ENCODE measurements at places on chromosomes 1 and 21.

DNA sequence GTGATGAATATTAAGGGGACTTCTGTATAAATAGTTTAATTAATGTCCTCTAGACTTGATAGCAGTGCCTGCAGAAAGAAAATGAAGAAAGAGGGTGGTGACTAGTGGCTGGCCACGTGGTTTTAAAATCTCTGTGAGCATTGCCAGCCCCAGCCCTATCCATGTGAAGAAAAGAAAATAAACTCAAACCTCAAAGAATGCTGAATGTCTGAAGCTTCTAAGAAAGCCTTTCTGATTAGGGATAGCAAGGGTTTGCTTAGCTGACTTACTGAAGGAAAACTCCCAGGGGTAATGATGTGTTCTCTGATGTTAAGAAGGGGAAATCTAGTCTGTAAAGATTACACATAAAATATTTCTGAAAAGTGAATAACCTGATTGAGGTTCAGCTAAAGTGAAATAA lies 31.8 kb downstream of the ADGRL2 start:
- DNase-seq: no peak

GRCh38 chr1:182603646-182604174 lies 479 bp downstream of the RGS16 start:
- peak; percentile 43 for DNase-seq

GRCh38 chr1:17874231-17874630 lies 119.1 kb downstream of the ACTL8 start:
- no peak for DNase-seq

DNA sequence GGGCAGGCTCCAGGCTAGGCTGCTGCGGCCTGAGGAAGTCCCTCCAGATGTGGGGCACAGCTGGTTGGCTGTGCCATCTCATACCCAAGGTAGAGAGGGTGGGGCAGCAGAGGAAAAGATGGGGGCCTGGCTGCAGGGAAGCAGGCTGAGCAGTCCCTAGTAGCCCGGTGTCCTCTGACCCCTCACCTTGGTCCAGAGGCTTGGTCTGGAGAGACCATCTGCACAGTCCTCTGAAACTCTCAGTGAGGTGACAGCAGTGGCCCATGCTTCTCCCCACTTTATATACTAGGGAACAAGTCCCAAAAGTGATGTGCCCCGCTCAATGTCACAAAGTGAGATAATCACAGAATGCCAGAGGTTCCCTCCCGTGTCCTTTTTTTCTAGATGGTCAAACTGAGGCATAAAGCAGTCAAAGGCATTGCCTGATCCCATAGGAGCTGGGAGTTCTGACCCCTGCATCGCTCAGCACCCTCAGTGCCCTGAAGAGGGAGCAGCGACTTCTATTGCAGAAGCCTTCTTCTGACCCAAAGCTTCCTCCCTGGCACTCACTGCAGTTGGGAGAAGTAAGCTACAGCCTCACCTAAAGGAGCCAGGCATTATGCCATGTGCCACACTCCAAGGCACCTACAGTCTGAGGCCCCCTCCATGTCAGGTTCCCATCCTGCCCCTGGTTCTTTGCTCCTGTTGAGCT lies 45.5 kb downstream of the TRABD2B start:
- no peak for DNase-seq

GRCh38 chr1:69911301-69911801 lies 294.0 kb downstream of the LRRC40 start:
- no peak for DNase-seq

DNA sequence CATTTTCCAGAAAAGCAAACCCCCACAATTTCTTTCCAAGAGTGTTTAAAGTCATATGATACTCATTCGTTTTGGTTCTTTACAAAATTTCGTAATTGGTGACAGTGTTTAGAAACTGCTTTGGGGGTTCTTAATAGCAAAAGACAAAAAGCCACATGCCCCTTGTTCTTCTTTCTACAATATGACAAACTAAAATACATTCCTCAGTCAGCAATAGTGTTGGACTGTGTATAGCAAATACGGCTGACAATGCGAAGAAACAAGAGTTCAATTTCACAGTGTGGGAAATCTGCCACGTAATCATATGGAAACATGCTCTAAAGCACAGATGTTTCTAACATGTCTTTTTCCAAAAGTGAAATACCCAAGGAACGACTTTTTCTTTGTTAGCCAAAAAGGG lies 7.6 kb upstream of the IFNAR1 start:
- DNase-seq: no peak

- DNase-seq: no peak
Observed at GRCh38 chr1:67889953-67890567, 56.8 kb upstream of the GNG12 start.

- DNase-seq: peak; percentile 3
Observed at GRCh38 chr1:210600421-210601159, 271.9 kb downstream of the HHAT start.

DNA sequence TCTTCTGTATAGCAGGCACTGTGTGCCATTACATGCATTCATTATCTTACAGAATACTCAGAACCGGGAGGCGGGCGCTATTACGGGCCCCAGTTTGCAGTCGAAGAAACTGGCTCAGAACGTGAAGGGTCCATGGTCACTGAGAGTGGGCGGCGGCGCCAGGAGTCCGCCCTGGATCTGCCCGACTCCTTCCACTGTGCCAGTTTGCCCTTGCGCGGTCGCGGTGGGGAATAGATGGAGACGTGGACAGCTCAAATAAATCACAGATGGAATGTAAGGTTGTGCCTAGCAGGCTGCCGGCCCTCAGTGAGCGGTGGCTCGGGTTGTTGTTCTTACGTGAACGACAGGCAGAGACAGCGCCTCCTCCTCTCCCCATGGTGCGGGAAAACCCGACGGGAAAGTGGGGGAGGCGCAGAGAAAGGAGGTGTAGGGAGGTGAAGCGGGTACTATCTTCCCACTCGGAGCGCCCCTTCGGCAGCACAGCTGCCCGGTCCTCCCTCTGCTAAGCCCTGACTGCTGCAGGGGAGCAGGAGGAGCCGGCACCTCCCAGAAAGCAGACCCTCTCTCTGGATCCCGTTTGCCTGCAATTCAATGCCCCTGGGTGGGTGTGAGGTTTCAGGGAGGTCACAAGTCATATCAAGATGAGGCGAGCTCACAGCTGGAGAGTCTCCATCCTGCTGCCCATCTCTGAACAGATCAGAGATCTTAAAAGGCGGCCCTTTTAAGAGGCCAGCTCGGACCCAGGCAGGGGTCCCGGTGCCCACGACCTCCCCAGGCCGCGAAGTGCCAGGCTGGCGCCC lies 1.1 kb downstream of the COL9A2 start:
- DNase-seq: peak; percentile 49

GRCh38 chr1:203480084-203480483 lies 4.5 kb downstream of the PRELP start:
- DNase-seq: no peak

DNA sequence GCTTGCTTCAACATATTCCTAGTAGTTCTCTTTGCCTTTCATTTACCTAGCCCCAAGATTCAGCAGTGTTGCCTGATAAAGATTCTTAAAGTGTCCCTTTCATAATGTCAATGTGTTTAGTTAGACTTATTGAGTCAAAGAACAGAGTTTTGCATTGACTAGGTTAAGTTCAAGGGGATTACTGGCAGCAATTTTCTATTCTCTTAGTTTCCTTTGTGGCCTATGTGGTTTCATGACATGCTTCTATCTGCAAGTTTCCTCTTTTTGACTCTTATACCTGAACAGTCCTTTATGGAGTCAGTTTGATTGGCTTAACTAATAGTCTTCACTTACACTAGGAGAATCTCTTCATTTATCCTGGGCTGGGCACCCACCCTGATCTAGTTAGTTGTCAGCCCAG lies 151.3 kb downstream of the ADGRL4 start:
- DNase-seq: no peak

DNA sequence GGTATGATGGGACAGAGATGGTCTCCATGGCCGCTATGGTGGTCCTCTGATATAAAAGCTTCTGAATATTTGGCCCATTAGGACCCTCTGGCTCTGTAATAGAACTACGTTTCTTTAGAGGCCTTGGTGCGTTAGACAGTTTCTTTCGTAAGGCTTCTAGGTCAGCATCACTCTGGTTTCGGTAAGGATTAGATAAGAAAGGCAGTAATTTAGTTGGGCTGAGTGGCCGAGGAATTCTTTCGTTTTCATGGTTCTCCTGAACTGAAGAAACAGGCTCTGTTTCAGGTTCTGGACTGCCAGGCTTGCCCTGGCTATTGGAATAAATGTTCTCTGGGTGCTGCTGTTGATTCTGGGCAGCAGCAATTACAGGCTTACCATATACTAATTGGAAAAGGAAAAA lies 49.5 kb downstream of the TP53BP2 start:
- no peak for DNase-seq

DNA sequence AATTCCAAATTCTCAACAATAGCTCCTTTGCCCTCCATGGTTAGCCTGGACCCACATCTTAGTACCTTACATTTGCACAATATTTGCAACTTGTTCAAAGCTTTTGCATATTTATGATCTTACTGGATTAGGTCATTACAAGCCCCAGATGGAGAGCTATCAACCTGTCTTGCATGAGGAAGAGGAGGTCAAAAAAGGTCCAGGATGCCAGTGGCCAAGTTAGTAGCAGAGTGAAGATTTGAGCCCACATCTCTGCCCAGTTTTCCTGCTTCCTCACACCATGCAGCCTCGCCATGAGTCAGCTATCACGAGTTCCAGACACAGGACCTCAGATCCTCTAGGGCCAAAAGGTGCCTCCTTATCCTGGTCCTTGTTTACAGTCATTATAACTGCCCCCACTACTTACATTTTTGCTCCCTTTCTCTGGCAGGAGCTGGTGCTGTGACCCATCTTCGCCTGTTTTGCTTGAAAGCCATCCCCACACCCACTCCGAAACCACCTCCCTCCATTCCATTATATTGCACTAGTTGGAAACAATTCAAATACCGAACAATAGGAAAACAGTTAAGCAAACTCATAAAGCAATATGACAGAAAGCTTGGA lies 5.0 kb upstream of the AHCYL1 start:
- DNase-seq: no peak

DNA sequence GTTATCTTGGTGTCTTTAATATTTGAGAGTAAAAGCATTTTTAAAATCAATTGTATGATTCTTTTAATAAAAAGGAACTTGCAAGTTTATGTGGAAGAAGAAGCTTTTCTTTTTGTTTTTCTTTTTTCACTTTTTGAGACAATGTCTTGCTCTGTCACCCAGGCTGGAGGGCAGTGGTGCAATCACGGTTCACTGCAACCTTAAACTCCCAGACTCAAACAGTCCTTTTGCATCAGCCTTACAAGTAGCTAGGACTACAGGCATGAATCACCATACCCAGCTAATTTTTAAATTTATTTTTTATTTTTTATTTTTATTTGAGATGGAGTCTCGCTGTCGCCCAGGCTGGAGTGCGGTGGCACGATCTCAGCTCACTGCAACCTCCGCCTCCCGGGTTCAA lies 34.1 kb downstream of the CMPK1 start:
- DNase-seq: no peak

DNA sequence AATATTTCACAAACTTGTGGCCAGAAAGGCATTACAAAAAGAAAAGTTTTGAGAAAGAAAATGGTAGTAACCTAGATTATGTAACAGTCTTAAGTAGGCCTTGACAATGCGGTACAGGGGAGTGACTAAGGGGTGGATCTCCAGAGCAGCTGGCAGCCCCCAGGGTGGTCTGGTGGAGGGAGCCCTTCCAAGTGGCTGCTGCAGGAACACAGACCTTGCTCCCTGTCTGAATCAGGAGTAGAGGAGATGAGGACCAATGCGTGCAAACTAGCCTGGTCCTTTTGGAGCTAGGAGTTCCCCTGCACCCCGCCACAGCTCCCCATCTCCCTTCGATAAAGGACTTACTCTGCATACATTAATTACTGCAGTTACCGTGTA lies 189.0 kb downstream of the NFIA start:
- no peak for DNase-seq

Data from NCI-H345 (cell line).